Stimulated activated CD4-positive, alpha-beta T cell treated with anti-CD3 and anti-CD28 coated beads, Interleukin-1b, Interleukin-23, amount 100 ng/mL, for 1 hour (primary cell): ENCODE measurements at places on chromosomes 13 and 19.
A peak's percentile ranks its signal among the peaks of the same experiment; 100 is the strongest.

DNA sequence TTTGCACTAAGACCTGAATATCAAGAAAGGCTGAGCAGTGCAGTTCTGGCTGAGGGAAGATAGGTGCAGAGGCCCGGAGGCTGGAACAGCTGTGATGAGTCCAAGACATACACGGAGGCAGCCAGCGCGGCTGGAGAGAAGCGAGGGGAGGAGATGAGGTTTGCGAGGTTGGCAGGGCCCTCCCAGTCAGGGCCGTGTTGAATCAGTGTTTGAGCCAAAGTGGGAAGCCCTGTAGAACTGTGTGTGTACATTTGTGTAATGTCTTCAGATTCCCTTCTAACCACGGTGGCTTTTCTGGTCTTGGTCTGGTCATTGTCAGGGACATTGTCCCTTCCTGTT is 34.9 kb downstream of the PAK4 start:
- no peak for DNase-seq

DNA sequence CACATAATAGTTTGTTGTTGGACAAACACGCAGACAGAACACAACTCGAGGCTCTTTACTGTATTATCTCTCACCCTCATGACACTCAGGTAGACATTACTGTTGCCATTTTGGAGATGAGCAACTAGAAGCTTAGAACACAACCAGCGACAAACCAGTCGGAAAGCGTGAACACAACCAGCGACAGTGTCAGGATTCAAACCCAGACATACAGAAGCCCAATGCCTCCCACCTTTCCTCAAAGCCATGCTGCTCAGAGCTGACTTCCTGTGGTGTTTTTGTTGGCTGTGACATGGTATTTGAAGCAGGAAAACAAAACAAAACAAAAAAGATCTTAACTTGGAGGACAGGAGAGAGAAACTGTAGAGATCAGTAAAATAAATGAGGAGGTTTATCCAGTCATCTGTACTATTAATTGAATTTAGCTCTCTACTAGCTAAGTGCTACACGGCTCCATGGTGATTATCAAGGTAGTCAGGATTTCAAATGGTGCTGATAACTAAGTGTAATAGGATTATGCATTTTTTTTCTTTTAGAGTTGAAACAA is 92.1 kb downstream of the STARD13 start:
- DNase-seq = no peak

- DNase-seq = peak; percentile 29
These were observed 1.0 kb downstream of the FNDC3A start for GRCh38 chr13:48976576-48977285.

GRCh38 chr19:24159707-24160106 is 72.7 kb downstream of the ZNF254 start:
- DNase-seq = no peak

GRCh38 chr19:40791996-40792395 is 7.0 kb upstream of the EGLN2 start:
- no peak for DNase-seq
